CD4-positive, alpha-beta T cell (primary cell): ENCODE measurements at places on chromosomes 12 and 14.

DNA sequence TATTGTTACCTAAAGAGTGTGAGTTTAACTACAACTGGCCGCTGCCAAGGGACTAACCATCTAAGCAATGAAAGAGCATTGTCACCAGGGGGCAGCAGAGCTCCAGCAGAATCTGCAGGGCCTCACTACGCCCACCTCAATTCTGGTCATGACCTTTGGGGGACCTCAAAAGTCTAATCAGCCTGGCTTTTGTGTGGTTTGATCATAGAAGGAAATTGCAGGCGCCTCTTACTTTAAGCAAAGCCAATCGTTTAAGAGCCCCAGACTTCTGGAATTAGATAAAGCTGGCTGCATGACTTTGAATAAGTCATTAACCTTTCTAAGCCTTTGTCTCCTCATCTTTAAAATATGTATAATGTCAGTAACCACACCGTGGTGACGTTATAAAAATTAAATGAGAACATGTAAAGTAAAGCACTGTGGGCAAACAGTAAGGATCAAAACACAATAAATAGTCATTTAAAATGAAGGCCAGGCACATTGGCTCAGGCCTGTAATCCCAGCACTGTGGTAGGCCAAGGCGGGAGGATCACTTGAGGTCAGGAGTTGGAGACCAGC lies 58.6 kb downstream of the TBX3 start:
- DNase-seq = peak; percentile 10

GRCh38 chr12:114391088-114391487 lies 14.9 kb downstream of the TBX5 start:
- no peak for DNase-seq

GRCh38 chr14:63759456-63759855 lies 31.6 kb upstream of the SGPP1 start:
- no peak for DNase-seq

DNA sequence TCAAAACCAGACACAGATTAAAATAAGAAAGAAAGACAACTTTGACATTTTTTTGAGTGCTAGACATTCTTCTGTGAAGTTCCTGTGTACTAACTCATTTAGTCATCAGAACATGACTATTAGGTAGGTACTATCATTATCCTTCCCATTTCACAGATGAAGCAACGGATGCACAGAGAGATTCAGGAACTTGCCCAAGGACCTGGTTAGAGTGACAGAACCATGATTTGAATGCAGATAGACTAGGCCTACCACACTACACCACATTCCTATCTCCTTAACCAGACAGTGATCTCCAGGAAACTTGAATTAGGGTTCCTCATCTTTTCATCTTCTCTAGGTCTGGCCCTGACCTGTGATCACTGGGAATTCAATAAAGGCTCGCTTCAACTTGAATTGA lies 54.4 kb upstream of the MED13L start:
- no peak for DNase-seq

DNA sequence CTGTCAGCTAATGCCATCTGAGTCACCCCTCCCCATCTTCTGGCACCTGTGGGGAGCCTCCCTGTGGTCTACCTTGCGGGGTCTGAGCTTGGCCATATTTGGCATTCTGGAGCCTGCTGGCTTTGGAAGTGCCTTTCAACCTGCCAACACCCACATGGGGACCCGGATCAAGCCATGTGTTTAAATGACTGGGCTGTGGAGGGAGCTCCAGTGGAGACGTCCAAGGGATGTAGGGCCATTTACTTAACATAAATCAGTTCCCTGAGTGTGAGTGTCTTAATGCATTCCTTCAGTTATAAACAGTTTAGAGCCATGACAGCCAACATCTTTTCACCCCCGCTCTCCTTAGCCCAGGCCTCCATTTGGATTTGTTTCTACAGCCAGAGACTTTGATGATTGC lies 22.0 kb downstream of the CACNA1C start:
- DNase-seq = no peak

DNA sequence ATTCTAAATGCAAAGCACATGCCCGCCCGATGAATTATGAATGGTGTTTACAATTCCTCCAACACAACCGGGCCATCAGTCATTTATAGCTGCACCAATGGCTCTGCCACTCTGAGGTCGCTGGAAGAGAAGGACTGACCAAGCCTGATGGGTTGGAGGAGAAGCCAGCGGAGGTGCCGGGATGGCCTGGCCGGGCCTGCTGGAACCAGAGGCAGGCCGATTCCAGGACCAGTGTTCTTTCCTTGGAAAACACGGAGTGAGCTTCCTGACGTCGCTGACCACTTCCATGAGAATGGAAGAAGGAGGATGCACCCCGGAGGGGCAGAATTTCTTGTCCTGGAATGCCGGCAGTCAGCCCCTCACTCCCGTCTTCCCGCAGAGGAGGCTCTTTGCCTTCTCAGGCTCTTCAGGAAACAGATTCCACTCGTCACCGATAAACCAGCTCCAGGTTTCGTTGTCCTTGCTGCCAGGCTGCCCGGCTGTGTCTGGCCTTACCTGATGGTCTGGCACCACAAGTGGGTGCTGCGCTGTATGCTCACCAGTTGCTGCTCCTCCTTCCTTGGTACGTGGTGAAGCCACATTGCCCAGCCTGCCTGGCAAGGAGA lies 358.5 kb upstream of the SFSWAP start:
- no peak for DNase-seq

DNA sequence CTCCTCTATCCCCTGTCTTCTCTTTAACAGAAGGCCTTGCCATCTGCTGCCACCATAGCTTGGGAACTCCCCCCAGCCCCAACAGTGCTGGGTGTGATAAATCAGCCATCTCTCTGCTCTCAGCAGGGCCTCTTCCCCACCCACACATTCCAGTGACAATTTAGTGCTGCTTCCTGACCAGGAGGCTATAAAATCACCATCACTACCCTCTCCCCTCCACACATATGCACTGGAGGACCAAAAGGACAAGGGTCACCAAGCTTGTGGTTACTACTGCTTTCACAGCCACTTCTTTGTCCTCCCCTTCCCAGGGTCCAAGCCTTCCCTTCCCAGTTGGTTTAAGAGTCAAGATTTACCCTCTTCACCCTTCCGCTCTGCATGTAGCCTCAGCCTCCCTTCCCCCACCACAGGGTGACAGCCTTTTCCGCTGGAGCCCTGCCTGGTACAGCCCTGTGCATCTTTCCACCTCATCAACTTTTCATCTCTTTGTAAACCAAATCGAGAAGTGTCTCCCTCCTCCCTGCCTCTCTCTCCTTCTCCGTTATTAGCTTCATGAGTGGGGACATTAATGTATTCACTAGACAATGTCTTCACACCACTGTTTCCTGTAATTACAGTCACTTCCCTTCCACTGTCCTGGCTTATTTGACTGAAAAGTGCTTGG lies 9.4 kb downstream of the PSMB5 start:
- no peak for DNase-seq

DNA sequence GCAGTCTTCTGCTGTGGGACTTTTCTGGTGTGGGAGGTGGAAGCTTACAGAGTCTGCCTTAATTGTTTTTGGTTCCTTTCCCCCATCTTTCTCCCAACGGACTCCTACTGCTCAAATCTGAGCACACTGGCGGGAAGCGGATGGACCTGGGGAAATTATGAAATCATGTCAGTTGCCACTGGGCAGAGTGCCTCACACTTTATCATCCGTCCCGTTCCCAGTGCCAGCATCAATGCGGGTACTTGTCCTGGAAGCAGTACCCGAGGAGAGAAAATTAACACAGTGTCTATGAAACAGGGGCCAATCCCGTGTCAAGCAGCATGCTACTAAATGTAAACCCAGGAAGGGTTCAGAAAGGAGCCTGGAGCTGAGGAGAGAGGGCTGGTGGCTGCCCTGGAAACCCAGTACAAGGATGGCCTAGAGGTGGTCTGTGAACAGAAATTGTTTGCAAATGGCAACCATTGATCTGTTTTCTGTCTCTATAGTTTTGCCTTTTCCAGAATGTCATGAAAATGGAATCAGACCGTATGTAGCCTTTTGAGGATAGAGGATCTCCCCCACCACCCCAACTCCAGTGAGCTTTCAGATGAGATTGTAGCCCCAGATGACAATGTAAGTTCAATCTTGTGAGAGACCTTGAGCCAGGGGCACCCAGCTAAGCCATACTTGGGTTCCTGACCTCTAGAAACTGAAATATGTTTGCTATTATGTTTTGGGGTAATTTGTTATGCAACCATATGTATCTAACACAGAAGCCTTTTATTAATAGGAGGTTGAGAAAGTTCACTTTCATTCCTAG lies 908 bp upstream of the CDKL1 start:
- DNase-seq = no peak

GRCh38 chr12:99372257-99372920 lies 275.2 kb upstream of the GARIN6 start:
- DNase-seq = no peak

DNA sequence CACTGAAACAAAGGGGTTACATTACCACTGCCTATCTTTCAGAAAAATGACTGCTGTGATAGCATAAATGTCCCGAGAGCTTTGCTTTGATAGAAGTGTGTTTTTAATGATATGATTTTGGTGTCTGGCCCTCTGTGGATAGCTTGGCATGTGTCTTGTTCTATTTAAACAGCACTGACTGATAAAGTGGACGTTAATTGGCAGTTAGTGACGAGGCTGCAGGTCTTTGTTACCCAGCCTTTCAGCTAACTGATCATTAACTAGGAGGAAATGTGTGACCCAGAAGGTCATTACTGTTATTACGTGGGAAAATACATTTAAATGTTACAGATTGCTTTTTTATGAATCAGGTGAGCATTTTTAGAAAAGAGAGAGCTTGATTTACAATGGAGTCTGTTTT lies 428.3 kb downstream of the DIO2 start:
- DNase-seq = no peak

- DNase-seq = no peak
Observed at GRCh38 chr14:79278286-79278797, 933.0 kb downstream of the DIO2 start.

GRCh38 chr14:50335989-50336824 lies 24.1 kb downstream of the DMAC2L start:
- DNase-seq = no peak

DNA sequence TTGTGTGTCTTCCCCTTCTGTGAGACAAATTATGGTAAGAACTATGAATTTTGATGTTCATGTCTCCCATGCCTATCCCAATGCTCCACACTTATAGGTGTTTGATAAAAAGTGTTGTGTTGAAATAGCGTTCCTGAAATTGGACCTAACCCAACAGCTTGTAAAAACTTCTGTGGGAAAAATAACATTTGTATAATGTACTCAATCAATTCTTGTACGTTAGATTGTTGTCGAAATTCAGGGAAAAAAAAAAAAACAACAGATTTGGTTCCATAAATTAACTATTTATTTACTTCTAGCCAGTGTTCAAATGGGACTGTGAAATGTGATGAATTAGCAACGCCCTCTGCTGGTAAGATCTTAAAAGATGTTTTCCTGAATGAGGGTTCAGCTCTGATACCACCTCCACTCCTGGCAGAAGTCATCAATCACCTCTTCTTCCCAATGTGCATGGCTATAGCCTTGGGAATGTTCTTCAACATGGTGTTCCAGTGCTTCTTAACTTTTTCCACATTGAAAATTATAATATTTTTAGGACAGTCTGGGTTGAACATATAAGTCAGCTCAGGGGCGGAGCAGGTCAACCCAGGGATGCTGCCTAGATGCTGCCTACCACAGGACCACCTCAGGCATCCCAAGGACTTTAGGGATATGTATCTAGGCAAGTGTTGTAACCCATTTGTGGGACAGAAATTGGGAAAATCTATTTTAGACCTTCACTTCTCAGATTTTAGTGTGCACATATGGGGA lies 170.6 kb downstream of the OTOGL start:
- peak; percentile 34 for DNase-seq

GRCh38 chr14:53668897-53669296 lies 287.7 kb downstream of the BMP4 start:
- DNase-seq = no peak

DNA sequence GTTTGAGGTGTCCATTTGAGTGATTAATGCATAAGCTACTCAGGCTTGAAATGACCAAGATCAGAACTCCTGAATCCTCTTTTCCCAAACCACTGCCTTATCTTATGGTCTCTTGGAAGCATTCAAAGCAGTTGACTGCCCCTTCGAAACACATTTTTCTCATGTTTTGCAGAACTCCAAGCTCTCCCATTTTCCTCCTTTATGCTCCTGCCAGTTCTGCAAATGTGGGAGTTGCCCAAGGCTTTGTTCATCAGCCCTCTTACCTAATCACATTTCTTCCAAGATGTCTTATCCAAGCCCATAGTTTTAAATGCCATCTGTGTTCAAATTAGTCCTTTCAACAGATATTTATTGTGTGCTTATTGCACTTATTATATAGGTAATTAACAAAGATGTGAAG lies 1.8 kb upstream of the DNAAF2 start:
- DNase-seq = no peak

DNA sequence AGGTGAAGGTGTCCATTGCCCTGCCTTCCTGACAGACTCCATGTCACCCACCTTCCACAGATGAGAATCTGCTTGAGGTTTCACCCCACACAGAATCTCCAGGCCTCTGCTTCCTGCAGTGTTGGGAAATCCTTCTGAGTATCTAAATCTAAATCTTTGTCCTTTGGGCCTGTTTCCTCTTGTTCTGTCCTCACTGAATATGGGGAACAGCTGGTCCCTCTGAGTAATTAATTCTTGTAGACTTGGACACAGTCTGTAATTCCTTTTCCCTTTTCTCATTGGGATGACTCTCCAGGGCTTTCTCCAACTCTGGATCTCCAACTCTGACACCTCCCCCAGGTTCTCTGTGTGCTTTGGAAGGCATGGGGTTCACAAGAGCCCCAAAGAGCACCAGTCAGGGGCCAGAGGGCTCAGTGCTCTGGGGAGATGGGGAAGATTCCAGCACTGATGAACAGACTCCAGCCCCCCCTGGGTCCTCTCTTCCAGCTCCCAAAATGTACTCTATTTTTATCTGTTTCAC lies 2.3 kb upstream of the ACVRL1 start:
- no peak for DNase-seq

DNA sequence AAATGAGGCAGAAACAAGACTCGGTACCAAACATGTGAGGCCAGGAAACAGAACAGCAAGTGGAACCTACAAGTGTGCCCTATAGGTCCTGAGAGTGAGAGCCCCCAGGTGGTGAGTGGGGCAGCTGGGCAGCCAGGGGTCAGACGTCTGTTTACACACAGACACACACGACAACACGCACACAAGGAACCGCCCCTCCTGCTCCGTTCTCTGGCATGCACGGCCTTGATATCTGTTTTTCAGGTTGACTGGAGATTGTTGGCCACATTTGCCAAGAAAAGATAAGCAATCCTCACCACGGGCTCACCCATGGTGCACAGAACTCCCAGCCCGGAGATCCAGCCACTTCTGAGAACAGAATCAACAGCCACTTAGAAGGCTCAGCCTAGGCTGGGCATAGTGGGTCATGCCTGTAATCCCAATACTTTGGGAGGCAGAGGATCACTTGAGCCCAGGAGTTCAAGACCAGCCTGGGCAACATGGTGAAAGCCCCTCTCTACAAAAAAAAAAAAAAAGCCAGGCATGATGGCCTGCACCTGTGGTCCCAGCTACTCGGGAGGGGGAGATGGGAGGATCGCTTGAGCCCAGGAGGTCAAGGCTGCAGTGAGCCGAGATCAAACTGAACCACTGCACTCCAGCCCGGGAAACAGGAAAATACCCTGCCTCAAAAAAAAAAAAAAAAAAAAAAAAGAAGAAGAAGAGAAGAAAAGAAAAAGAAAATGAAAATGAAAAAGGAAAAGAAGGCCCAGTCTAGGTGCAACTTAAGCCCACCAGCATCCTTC lies 19.4 kb upstream of the EIF5 start:
- no peak for DNase-seq
